ENCODE measurements at places on chromosomes 4 and X. TPM values are rescaled to one million over a fixed set of nuclear protein-coding genes. Genes with fewer than 3 reads are reported as not detected.

PDE6B gene
- total RNA-seq, result not detected

CSAG1 gene
- not detected for total RNA-seq

TRAPPC11 gene
- 22.7 TPM for total RNA-seq

NUP62CL gene
- 5.5 TPM for total RNA-seq

- H3K4me3 ChIP-seq, result no peak overlapping the region
- no peaks in the 10 kb centered on the region for H3K27me3 ChIP-seq
- peaks cover 18% of the 10 kb centered on the region for H3K4me1 ChIP-seq
Observed at GRCh38 chr4:39565878-39566600, 38.8 kb upstream of the UGDH start.

- H3K27ac ChIP-seq, result no peak overlapping the region
- H3K36me3 ChIP-seq, result no peaks in the 10 kb centered on the region
- H3K4me3 ChIP-seq, result no peak overlapping the region
- peaks cover 8% of the 10 kb centered on the region for H3K4me1 ChIP-seq
- no peaks in the 10 kb centered on the region for H3K27me3 ChIP-seq
Observed at GRCh38 chrX:39152106-39152649, 350.9 kb downstream of the MID1IP1 start.
